ENCODE measurements at places on chromosomes 5 and 9.

GRCh38 chr9:34506623-34507022 is 16.2 kb downstream of the ENHO start:
- DNase-seq = no peak

- no peak for DNase-seq
Observed at GRCh38 chr5:89071101-89071940, 188.3 kb upstream of the MEF2C start.

DNA sequence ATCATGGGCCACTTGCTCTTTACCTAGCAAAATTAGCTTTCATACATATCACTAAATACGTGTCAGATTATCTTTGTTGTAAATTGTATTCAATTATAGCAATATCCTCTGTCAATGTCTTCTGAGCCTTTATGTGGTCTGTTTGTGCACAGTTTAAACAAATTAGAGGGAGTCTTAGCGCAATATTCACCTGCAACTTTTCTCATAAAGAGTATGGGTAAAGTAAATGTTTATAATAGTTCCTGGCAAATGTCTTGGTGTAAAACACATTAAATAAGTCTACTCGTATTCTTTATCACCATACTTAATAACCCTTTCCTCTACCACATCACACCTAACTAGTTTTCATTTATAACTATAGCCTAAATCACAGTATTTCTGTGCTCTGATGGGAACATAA is 169.0 kb downstream of the PCSK1 start:
- DNase-seq = no peak

- DNase-seq = peak; percentile 38
Observed at GRCh38 chr5:115309751-115310370, 13.4 kb upstream of the CCDC112 start.

Measured in muscle of back (tissue), 13 donors.